ENCODE measurements at places on chromosomes 12 and 14. TPM values are rescaled to one million over a fixed set of nuclear protein-coding genes. Genes with fewer than 3 reads are reported as not detected.

Gene FAM90A1
- not detected for total RNA-seq

Gene GALNT16
- 12.1 TPM for total RNA-seq

GRCh38 chr14:30907659-30908057 is 33.3 kb downstream of the COCH start:
- DNase-seq, result no peak

GRCh38 chr14:23827100-23827892 is 126.3 kb upstream of the DHRS4 start:
- no peak for DNase-seq

DNA sequence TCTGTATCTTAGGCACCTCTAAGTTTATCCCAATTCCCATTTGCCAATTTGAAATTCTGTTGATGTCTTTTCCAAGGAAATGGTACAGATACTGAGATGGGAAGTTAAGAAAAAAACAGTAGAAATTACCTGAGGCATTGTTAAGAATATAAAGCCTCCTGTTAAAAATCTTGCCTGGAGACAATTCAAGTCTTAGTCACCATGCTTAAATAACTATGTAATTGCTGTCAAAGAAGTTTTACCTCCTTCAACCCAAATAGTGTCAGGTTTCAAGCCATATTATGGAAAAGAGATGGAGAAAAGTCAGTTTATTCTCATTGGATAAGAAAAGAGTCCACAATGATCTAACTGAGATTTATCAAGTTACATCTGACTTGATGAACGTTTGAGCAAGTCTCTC is 974.7 kb downstream of the GALC start:
- DNase-seq, result no peak
